MV-4-11 (cell line): ENCODE measurements at places on chromosomes 6 and 20.
A peak's percentile ranks its signal among the peaks of the same experiment; 100 is the strongest.

GRCh38 chr6:53579338-53579737 lies 34.4 kb upstream of the GCLC start:
- no peak for DNase-seq

DNA sequence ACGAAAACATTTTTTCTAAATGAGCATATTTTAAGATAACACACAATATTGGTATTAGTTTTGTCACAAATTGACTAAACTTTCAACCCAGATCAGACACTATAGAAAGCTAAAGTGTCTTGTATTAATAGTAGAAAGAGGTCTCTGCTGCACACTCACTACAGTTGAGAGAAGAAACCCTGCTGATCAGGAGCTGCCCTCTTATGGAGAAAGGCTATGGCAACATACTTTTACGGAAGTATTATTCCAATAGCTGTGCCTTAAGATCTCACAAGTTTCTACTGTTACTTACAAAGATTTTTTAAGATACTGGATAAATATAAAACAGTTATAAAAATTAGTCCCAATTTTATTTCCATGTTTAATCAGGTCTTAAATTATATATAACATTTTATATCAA lies 155.7 kb downstream of the RIMS1 start:
- DNase-seq = no peak

GRCh38 chr20:39117491-39117890 lies 155.3 kb downstream of the DHX35 start:
- DNase-seq = peak; percentile 80

GRCh38 chr20:24762371-24762770 lies 186.7 kb upstream of the CST7 start:
- no peak for DNase-seq

- DNase-seq = peak; percentile 29
Observed at GRCh38 chr6:28769626-28770402, 154.0 kb downstream of the TRIM27 start.

DNA sequence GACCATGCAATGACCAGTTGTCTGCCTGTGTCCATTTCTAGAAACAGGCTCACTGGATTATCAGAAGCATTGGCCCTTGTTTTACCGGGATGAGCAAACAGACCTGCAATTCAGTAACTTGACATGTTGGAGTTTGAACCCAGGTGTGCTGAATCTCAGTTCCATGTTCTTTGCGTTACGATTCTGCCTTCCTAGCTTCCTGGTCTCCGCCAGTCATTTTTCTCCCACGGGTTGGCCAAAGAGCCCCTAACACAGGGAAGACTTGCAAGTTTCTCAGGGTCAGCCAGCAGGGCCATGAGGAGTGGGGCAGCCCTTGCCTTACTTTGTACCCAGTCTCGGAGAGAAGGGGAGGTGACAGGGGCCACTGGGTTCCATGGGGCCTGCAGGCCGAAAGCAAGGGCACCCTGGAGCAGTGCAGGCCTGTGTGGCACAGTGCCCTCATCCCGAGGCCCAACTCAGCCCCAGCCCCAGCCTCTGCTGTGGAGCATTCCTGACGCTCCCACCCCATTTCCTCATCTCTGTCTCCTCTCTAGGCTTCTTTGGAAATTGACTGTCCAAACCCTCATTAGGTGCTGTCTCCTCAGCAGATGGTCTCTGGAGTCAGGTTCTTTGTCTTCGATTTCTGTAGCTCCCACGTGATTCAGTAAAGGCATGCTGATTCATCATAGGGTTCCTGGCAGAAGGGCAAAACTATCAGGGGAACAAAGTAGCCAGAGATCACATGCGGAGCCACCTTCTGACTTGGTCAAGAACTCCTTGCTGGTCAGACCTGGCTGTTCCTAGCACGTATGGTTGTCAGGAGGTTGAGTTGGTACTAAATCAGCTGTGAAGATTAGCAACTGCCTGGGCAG lies 23.6 kb downstream of the CDS2 start:
- no peak for DNase-seq

DNA sequence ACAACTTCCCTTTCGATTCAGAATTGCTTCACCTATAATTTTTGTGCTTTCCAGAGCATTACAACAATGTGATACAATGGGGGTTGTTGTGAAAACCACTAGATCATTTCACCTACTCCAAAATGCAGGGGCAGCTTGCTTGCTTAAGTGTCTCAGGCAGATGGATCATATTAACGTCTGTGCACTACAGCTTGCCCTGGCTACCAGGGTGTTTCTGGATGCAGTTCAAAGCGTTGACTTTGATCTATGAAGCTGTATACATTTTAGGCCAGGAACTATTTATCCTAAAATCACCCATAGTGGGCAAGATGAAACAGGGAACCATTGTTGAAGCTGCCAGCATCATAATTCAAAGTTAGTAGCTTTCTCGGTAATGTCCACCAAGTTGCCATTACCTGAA lies 339.5 kb upstream of the HSF2 start:
- no peak for DNase-seq

DNA sequence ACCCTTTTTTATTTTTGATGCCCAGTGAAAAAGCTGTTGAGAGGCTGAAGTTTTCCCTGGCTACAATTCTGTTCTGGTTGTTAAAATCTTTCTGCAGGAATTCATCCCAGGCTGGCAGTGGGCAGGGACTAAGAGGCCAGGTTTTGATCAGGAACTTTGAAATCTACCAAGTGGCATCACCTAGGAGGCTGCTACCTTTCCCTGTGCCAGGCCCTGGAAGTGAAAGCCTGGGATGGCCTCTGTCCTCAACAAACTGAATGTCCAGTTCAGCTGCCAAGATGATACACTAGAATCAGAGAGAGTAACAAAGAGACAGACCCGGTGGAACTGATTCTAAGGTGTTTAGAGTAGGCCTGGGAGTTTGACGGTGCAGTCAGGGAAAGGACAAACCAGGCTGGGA lies 596 bp downstream of the IYD start:
- DNase-seq = no peak

- DNase-seq = no peak
Observed at GRCh38 chr6:20271818-20272217, 59.5 kb upstream of the MBOAT1 start.

DNA sequence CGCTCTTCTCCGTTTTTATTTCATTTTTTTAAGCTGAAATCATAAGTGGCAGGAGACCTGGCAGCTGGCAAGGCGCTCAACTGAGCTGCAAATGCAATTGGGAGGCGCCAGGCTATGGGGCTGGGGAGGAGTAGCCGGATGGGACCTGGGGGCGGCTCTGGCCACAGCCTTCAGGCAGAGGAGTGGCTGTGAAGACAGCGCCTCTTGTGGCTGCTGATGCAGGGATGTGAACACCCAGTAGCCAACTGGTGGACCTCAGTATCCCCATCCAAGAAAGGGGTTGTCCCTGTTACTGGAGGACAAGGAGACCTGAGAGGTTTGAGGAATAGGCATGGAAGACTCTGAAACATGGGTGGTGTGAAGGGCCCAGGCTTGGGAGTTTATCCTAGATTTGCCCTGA lies 12.6 kb downstream of the KCNK17 start:
- DNase-seq = peak; percentile 15

- DNase-seq = no peak
Observed at GRCh38 chr6:141335477-141336273, 797.0 kb upstream of the GJE1 start.

DNA sequence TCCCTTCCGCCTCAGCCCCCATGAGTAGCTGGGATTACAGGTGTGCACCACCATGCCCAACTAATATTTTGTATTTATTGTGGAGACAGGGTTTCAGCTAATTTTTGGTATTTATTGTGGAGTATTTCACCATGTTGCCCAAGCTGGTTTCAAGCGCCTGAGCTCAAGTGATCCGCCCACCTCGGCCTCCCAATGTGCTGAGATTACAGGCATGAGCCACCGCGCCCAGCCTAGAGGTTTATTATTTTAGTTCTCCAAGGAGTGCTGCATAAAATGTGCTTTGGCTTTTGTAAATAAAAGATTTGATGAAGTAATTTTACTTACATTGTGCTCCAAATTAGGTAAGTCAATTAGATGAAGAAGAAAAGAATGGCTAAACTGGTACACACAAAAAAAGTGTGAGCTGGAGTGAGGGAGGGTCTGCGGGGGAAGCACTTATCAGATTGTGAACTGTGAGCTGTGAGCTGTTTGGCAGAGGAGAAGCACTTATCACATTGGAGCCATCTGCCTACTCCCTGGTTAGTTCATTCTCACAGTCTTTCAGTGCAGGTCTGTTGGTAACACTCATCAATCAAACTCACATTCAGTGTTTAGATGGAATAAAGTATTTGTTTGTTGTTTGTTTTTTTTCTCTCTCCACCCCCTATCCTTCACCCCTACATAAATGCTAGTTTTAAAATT lies 398.0 kb downstream of the EPHA7 start:
- no peak for DNase-seq

- DNase-seq = no peak
Observed at GRCh38 chr6:14423330-14423729, 305.8 kb downstream of the CD83 start.

DNA sequence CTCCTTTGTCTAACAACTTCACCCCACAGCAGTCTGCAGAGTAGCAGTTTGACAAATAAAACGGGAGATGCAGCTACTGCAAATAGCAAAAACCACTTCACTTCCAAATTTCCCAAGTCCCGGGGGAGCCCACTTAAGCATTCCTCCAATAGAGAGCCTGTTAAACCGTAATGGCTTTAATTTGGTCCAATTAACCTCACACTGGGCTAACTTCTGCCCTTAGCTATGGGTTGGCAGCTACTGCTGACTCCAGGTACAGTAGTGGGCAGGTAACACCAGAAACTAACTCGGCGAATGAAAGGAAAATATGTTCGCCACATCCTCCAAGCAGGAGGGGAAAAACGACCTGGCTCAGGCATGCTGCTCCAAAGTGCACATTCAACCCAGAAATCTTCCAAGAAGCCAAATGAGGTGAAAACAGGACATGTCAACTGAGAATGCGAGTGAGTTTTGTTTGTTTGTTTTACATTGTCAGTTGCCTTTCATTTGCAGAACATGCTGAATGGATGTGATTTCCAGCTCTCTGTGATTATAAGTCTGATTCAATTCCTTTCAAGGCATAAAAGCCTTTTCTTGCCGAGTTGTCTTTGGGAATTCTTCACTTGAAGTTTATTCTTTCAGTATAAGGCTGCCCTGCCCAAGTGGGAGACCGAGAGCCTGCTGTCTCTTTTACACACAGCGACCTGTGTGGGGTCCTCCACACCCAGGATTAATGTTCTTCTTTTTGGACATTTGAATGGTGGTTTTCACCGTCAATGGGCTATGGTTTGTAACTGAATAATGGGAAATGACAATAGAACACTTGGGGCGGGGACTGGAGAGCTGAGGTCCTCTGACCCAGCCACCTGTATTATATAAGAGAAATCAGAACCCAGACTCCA lies 117.3 kb upstream of the ARMC2 start:
- no peak for DNase-seq

GRCh38 chr6:40717411-40718057 lies 130.4 kb upstream of the LRFN2 start:
- no peak for DNase-seq

DNA sequence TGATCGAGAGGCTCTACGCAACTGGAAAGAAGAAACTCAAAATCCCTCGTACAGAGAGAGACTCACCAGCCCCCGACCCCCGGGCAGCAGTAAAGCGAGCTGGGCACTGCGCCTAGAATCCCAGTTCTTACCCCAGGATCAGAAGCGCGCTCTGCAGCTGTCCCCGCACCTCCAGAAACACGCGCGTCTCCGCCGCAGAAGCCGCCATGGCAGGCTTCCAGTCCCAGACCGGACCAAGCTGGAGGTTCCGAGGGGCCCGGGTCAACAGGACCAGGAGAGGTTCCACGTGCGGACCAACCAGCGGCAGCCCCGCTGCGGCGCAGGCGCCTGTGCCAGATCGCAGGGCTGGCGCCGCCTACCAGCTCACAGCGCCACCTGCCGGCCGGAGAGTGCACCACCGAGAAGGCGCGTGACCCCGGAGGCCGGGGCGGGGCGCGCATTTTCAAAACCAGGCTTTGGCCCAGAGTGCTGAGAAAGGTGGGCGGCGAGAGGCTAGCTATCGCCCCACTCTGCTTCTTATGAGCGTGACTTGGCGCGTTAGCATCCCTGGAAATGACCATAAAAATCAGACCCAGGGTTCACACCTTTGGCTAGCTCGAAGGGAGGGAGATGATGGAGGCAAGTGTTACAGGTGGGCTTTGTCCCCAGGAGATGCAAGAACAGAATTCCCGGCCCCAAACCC lies at the start of gene UBE3D:
UBE3D (minus strand) TSS at position 331 of the 682 bp plus-strand sequence; CDS start at position 208, 123 bp downstream.
- DNase-seq = peak; percentile 62

- DNase-seq = no peak
Observed at GRCh38 chr6:150848400-150848799, 17.1 kb upstream of the MTHFD1L start.

GRCh38 chr6:64737418-64737817 lies 969.6 kb downstream of the EYS start:
- DNase-seq = no peak

GRCh38 chr6:11772109-11772825 lies 6.3 kb downstream of the ADTRP start:
- DNase-seq = peak; percentile 70

DNA sequence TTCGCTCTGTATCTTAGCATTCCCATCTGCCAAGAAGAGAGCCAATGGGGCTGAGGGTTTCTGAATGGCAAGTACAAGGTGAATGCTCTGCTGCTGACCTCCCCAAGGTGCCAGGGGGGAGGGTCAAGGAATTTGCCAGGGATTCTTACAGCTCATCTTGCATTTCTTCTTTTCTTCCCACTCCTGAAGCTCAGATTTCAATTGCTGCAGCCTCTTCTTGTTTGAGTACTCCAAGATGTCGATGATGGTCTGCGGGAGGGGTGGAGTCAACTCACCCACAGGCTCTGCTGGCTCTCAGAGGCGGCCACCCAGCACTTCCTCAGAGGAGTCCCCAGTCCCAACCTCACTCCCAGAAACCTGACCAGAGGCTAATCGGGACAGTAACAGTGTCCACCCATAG lies 12.4 kb downstream of the C20orf96 start:
- DNase-seq = no peak

GRCh38 chr20:15603506-15603905 lies 969.7 kb downstream of the KIF16B start:
- DNase-seq = no peak

GRCh38 chr20:61986762-61987321 lies 78.8 kb downstream of the TAF4 start:
- no peak for DNase-seq

- no peak for DNase-seq
Observed at GRCh38 chr6:106082735-106083398, 3.3 kb upstream of the PRDM1 start.

- peak; percentile 70 for DNase-seq
Observed at GRCh38 chr20:48789781-48790472, 37.9 kb downstream of the PREX1 start.

- DNase-seq = no peak
Observed at GRCh38 chr20:59837623-59838394, 95.6 kb downstream of the SYCP2 start.

GRCh38 chr20:64107736-64108457 lies 532 bp upstream of the NPBWR2 start:
- peak; percentile 77 for DNase-seq
